BJ (cell line): ENCODE measurements at places on chromosomes 12 and 14. TPM values are rescaled to one million over a fixed set of nuclear protein-coding genes. Genes with fewer than 3 reads are reported as not detected.

The CCDC88C gene
- not detected in 2 replicates for polyA plus RNA-seq

The SERPINA12 gene
- polyA plus RNA-seq: not detected in 2 replicates

The CBX5 gene
- 14.3 and 33.2 TPM in 2 replicates for polyA plus RNA-seq

The KRT77 gene
- polyA plus RNA-seq: not detected in 2 replicates

The MYBPC1 gene
- not detected in 2 replicates for polyA plus RNA-seq

The KRT2 gene
- not detected in 2 replicates for polyA plus RNA-seq

The KRT3 gene
- polyA plus RNA-seq: not detected in 2 replicates

The DPPA3 gene
- not detected in 2 replicates for polyA plus RNA-seq

The PCNX1 gene
- 33.2 and 47.8 TPM in 2 replicates for polyA plus RNA-seq

The NFE2 gene
- polyA plus RNA-seq: 0.89 and 1.0 TPM in 2 replicates

The COX8C gene
- not detected in 2 replicates for polyA plus RNA-seq

DNA sequence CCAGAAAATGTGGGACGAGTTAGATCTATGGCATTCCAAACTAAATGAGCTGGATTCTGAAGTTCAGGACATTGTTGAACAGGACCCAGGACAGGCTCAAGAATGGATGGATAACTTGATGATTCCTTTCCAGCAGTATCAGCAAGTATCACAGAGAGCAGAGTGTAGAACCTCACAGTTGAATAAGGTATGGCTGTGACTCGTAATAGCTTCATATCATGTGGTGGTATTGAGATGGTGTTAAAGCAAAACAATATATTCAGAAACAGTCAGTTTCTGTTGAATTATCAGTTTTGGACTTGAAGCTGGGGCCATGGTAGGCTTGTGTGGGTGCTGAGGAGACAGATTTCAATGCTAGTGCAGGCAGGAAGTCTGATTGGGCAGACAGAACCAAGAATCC is 213.7 kb downstream of the ESR2 start:
- DNase-seq: no peak

DNA sequence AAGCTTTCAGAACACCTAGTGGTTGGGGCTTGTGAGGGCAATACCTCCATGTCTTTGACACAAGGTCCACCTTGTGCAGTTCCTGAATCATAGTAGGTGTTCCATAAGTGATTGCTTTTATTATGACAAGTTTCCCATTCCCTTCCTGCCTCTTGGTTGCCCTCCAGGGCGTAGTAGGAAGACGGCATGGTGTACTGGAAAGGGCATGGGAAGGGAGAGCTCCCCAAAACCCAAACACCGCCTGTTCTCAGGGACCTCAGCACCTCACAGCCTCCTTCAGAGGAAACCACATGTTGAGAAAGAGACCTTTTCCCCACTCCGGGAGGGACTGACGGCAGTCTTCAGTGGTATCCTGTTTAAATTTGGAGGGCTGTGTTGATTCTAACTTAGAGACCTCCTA is 21.1 kb downstream of the EVL start:
- DNase-seq: no peak

DNA sequence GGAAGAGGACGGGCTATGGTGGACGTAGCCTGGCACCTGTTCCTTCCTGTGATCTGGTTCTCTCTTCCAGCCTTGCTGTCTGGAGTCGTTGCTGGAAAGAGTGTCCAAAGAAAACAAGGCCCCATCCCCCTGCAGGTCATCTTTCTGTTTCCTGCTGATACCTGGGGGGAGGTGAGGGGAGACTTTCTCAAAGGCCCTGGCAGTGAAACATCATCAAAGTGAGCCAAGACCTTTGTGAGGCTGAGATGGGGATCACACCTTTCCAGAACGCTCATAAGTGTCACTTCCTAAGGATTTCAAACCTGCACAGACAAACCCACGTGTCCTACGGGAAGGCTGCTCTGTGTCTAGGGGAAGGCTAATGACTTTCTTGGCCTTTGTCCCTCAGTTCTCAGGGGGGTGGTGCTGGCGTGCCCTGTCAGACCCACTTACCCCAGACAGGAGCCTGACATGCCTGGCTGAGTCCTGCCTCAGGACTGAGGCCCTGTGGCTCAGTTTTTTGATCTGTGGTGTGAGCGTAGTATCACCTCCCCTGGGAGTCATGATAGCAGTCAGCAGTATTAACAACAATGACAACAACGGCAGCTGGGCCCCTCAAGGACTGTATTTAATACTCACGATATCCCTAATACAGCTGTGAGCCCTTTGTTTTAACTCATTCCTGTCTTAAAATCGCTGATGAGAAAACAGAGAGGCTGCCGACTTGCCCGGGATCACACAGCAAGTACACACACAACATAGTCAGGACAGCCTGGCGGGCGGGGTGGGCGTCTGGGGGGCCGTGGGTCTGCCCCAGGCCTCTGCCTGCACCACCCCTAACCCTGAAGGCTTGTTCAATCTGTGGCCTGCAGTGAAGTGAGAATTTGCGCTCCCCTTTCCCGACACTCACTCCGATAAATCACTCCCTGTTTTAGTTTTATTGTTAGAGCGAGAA is 235.2 kb downstream of the SLC41A2 start:
- DNase-seq: no peak

- peak; percentile 56 for DNase-seq
Measured at GRCh38 chr12:64796205-64796845, 28.1 kb upstream of the TBC1D30 start.

- DNase-seq: no peak
Measured at GRCh38 chr12:57118711-57119271, 7.6 kb upstream of the STAT6 start.

DNA sequence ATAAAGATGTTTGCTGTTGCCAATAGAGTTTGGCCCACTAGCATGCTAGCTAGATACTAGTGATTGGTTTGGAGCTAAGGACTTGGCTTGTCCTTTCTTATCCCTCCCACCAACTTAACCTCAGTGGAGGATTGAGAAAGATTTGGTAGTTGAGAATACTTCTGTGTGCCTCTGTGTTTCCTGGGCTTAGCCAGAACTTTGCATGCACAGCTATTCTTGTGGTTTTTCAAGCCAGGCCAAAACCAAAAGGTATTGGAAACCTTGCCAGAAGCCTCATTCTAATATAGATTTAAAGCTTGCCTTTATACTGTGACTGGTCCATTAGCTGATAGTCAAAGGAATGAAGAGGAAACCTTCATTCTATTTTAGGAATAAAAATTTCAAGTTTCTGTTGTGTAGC is 188.5 kb downstream of the CCDC91 start:
- DNase-seq: peak; percentile 38

GRCh38 chr12:132024758-132025157 is 75.0 kb downstream of the EP400 start:
- no peak for DNase-seq

DNA sequence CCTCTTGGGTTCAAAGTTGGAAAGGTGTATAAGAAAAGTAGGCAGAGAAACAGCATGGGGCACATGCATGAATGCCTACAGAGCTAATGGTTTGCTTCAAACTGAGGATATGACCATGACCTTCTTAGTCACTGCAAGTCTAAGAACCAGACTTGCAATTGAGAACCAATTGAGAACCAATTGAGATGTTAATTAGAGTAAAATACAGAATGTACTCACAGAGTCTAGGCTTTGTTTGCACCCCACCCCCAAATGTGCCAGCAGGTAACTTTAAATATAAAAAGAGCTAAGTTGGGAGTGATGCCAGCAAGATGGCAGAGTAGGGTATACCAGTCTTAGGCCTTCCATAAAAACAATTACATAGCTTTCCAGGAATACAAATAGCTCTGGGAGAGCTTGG is 227.3 kb upstream of the ALG10 start:
- no peak for DNase-seq

DNA sequence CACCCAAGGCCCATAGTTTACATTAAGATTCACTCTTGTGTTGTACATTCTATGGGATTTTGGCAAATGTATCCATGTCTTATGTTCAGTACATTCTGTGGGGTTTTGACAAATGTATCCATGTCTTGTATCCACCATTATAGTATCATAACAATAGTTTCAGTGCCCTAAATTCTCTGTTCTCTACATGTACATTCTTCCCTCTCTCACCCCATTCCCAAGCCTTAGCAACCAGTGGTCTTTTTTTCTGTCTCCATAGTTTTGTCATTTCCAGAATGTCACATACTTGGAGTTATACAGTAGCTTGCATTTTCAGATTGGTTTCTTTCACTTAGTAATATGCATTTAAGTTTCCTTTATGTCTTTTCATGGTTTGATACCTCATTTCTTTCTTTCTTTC is 6.7 kb downstream of the TOGARAM1 start:
- DNase-seq: no peak

- no peak for DNase-seq
Measured at GRCh38 chr12:6036509-6036908, 88.0 kb downstream of the VWF start.

DNA sequence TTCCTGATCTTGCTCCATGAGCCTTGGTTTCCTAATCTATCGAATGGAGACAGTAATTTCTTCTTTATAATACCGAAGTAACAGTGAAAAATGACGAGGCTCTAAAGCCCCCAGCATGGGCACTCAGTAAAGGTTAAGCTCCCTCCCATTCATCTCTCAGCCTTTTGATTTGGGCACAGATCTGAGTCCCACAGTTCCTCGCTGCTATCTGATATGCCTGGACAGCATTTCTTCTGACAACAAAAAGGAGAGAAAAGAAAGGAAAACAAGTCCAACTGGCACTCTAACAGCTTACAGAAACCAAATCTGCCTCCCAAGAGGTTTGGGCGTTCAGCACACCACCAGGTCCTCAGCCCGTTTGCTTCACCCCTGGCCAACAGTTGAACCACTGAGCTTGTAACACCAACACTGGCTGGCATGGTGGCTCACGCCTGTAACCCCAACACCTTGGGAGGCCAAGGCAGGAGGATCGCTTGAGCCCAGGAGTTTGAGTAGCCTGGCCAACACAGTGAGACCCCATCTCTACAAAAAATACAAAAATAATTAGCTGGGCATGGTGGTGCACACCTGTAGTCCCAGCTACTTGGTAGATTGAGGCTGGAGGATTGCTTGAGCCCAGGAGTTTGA is 19.5 kb downstream of the CCDC88C start:
- DNase-seq: no peak

GRCh38 chr12:6452944-6453630 is 1.2 kb downstream of the TAPBPL start:
- no peak for DNase-seq

- no peak for DNase-seq
Measured at GRCh38 chr12:90120627-90121026, 412.0 kb upstream of the ATP2B1 start.

DNA sequence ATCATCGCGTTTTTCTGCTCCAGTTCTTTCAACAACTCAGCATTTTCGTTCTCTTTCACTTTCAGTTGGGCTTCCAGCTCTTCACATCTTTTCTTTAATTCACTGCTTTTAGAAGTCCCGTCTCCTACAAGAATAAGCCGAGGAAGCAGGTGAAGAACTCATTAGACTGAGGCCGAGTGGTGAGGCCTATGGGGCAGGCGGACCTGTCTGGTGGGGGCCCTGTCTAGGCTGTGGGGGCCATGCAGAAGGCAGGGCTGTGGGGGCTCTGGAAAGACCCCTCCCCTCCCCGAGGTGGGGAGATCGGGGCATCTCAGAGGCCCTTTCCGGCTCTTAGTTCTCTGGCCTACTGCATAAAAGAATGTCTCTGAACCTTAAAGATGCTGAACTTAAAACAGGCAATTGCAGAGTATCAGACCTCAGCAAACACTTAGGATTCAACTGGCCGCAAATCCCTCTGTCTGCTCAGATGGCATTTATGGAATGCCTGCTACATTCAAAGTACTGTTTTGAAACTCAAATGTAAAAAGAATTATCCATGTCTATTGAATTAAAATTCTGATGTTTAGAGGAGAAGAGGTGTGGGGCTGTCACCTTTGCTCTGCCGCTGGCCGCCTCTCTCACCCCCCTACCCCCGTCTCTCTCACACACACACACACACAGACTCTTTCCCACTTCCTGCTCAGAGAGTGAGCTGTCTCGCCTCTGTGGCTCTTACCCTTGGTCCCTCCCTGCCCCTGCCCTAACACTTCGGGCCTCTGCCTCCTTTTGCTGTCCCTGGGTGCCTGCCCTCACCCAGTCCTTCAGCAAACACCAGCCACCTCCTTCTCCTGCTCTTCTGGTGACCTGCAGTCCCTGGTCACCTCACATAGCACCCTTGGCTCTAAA is 34.7 kb downstream of the CCDC92 start:
- DNase-seq: no peak

DNA sequence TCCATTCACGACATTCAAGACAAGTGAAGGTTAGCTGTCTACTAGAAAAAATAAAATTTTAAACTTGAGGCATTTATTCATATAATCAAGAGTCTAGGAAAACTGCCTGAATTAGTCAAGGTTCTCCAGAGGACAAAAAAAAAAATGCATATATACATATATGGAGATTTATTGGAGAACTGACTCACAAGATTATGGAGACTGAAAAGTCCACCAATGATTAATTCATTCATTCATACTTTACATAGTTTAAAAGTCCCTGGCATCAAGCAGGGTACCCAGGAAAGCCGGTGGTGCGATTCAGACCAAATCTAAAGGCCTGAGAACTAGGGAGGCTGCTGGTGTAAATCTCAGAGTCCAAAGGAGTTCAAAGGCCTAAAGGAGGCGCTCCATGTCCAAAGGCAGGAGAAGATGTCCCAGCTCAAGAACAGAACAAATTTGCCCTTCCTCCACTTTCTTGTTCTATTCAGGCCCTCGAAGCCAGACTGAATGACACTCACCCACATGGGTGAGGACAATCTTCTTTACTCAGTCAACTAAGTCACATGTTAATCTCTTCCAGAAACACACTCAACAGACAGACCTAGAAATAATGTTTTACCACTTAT is 64.3 kb downstream of the ANKS1B start:
- no peak for DNase-seq

- DNase-seq: no peak
Measured at GRCh38 chr14:79693935-79694334, 517.4 kb downstream of the DIO2 start.

DNA sequence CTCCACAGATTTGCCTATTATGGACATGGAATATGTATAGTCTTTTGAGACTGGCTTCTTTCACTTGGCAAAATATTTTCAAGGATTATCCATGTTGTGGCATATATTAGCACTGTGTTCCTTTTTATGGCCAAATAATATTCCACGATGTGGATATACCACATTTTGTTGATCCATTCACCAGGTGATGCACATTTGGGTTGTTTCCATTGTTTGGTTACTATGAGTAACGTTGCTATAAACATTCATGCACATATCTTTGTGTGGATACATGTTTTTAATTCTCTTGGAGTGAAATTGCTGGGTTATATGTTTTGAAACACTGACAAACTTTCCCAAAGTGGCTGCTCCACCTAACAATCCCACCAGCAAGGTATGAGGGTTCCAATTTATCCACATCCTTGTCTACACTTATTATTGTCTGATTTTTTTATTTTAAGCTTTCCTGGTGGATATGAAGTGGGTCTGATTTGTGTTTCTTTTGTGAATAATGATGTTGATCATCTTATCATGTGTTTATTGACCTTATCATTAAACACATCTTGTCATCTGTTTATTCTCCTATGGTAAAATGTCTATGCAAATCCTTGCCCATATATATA is 116.2 kb upstream of the FRMD6 start:
- DNase-seq: no peak

GRCh38 chr14:89907655-89908054 is 46.9 kb downstream of the EFCAB11 start:
- DNase-seq: no peak

GRCh38 chr14:96143906-96144305 is 60.7 kb upstream of the BDKRB2 start:
- DNase-seq: no peak

GRCh38 chr14:55123101-55123500 is 6.0 kb upstream of the LGALS3 start:
- DNase-seq: peak; percentile 83

GRCh38 chr14:88565427-88565826 is 2.6 kb downstream of the ZC3H14 start:
- DNase-seq: no peak

GRCh38 chr12:95836185-95836609 is 22.6 kb upstream of the SNRPF start:
- peak; percentile 38 for DNase-seq

GRCh38 chr12:41907021-41907420 is 237.7 kb downstream of the GXYLT1 start:
- DNase-seq: no peak
